CD4-positive, alpha-beta T cell treated with Interleukin-4 for 1 hour (primary cell): ENCODE measurements at places on chromosomes 5 and 9.

DNA sequence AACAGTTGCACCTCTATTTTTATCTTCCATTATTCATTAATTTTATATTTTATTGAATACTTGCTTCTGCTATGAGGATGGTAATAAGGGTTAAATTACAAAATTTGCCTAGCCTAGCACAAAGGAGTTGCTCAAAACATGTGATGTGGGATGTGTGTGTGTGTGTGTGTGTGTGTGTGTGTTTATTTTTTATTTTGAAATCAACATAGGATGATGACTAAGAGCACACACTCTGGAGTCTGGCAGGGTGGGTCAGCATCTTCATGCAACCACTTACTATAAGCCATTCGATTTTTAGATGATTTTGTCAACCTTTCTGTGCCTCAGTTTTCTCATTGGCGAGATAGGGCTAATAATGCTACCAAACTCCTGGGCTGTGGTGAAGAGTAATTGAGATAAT, 57.7 kb upstream of the MAMDC2 start:
- no peak for DNase-seq

DNA sequence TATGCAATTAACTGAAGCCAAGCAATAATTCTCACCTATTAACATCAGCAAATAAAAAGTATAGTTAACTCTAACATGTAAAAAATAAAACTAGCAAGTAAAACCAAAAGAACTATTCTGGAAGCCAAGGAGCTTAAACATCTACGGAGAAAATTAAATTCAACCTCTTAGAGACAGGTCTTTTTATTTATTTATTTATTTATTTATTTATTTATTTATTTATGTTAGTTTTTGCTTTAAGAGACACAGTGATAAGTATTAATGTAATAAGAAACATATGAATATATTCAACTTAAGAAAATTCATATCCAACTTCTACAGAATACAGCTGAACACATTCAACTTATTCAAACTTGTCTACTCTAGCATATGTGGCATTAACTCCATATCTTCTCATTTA, 472.1 kb upstream of the IZUMO3 start:
- DNase-seq: no peak

- DNase-seq: no peak
Observed at GRCh38 chr9:132748450-132748849, 78.2 kb downstream of the GTF3C4 start.

GRCh38 chr9:20619487-20620200, 2.7 kb downstream of the MLLT3 start:
- no peak for DNase-seq

- no peak for DNase-seq
Observed at GRCh38 chr5:128263357-128263756, 179.8 kb downstream of the SLC12A2 start.

GRCh38 chr9:99130069-99130468, 25.2 kb downstream of the TGFBR1 start:
- DNase-seq: no peak

DNA sequence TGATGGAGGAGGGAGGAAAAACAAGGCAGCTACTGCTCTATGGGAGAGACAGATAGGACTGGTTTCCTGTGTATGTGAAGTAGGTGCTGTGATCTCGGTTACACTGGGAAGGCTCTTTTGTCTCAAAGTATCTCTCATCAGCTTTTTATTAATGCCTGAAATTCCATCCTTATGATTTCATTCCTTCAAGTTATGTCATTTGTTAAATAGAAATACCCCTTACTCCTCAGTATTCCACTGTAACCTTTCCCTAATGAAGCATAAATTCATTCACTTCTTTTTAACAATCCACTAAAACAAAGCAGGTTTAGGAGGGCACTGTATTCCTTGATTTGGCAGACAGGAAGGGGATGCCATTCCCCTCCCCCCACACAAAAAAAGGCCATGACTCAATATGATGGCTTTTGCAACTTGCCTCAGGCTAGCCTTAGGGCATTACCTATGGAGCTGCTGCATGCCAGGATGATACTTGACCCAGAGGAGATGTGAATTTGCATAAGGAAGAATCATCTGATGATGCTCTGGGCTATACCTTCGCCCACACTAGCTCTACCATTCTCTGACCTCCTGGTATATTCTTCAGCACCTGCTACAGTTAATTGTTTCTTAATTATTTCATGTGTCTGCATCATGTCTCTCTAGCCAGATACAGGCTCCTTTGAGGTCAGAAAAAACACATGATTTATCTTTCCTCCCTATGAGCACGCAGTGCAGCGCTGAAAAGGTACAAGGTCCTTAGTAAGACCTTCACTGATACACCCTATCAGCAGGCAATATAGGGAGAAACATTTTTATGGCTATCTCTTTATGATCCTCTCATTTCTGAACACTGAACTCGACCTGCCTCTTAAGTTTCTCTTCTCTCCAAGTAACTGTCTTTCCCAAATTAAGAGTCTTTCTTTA, 26.3 kb downstream of the NR3C1 start:
- DNase-seq: no peak

- no peak for DNase-seq
Observed at GRCh38 chr9:36146651-36147050, 10.1 kb downstream of the GLIPR2 start.

DNA sequence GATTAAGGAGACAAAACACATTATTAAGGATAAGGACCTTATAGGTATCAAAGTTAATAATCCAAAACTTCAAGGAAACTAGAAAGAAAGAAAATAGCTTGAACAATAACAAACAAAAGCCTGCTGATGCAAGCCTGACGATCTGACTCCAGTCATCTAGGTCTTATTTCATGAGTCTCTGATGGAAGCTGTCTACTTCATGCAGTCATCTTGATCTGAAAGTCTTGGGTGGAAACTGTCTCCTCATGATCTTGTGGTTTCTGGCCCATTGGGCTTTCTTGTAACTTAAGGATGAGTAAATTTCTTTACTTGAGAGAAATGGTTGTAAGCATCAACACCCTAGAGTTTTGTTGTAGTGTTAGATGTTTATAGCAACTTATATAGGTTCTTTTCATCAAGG, 20.6 kb upstream of the PSIP1 start:
- DNase-seq: no peak

DNA sequence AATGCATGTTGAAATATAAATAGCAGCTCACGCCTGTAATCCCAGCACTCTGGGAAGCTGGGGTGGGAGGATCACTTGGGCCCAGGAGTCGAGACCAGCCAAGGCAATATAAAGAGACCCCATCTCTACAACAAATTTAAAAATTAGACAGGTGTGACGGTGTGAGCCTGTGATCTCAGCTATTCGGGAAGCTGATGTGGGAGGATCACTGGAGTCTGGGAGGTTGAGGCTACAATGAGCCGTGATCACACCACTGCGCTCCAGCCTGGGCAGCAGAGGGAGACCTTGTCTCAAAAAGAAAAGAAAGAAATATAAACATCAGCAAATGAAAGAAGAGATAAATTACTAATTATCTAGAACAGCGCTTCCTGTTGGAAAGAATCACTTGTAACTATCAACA, 105.0 kb downstream of the MAPKAP1 start:
- no peak for DNase-seq

GRCh38 chr5:3394891-3395599, 200.6 kb upstream of the IRX1 start:
- DNase-seq: no peak

- peak; percentile 75 for DNase-seq
Observed at GRCh38 chr9:126397056-126397455, 70.4 kb downstream of the MVB12B start.

- no peak for DNase-seq
Observed at GRCh38 chr9:12863618-12864017, 88.8 kb downstream of the LURAP1L start.

DNA sequence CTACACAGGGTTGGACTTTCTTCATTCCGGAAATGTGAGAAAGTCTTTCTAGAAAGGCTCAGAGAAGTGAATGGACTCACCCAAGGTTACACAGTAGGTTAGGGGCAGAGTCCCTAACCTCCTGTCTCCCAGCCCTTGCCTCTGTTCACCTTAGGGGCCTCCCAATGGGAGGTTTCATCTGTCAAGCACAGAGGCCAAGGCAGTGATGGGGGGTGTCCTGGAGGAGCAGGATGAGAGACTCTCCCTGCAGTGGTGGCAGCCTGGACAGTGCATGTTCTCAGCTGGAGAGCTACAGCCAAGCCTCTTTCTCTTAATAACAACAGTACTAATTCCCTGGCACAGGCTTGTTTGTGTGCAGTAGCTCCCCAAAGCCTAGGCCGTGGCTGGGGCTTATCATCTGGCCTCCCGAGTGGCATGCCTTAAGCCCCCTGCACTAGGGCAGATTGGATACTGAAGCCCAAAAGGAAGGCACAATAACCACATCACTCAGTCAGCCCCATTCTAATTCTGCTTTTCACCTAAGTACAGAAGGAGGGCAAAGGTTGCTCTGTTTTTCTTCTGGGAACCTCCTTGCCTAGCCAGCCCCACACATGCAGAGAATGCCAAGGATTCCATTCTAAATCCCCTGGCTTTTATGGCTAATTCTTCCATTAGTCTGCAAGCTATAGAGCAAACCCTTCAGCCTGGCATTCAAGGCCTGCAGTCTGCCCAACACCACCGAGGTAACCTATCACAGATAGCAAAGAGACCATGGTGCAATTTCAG, 50.2 kb upstream of the XPA start:
- DNase-seq: no peak

DNA sequence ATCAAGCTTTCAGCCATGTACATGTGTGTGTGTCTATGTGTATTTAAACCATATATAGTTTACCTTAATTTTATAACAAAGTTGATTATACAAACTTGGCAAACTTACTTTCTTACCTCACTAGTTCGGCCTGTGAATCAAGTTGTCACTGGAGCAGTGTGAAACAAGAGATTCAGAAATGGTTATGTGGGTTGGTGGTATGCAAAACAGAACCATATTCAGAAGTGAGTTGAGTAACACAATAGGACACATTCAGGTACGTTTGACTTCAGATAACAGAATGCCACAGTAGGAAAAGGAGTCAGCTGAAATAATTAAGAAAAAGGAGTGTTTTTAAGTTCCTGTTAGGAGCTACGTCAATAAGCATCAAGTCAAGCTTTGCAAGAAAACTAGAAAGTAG, 21.5 kb downstream of the XPA start:
- DNase-seq: no peak

DNA sequence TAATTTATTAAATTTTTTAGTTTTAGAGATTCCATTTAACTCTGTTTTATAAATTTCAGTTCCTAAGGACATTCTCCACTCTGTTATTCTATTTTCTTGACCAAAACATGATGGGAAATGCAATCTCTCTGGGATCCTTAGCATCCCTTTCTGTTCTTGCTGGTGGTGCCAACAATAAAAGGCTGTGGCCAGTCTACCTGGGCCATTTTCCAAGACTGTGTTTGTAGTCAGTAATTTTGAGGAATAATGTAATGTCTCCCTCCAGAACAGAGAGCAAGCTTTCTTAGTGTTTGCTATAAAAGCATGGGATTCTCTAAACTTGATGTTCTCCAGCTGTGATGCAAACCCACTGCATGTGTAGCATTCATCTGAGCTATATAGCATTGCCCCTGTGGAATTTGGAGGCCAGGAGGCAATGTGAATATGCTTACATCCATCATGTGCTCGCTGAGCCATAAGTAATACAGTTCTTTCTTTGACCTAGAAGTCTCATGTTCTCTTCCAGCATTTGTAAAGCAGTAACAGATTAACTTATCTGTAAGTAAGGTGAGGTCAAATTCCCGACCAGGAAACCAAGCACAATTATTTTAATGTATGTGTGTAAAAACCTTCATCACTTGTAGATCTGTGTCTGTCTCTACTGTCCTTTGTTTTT, 211.5 kb upstream of the TAS2R1 start:
- DNase-seq: no peak

GRCh38 chr5:21765406-21765805, 1087.7 kb downstream of the CDH12 start:
- no peak for DNase-seq

- no peak for DNase-seq
Observed at GRCh38 chr5:139027150-139027549, 152.0 kb upstream of the LRRTM2 start.

DNA sequence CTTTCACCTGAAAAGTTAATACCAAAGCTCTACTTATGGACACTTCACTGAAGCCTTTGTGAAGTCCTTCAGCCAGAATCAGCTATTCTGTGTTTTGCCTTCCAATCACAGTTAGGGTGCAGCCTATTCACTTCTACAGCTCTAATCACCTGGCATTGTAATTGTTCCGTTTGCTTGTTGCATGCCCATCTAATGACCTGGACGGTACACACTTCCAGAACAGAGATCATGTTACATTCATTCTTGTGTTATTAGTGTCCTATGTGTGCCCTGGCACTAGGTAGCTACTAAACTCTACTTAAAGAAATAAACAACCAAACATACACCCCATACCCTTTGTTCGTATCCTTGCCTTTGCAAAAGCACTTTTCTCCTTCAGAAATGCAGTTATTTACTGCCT, 1162.9 kb upstream of the WWC1 start:
- DNase-seq: no peak

GRCh38 chr5:147049764-147050163, 171.2 kb upstream of the PPP2R2B start:
- no peak for DNase-seq

- no peak for DNase-seq
Observed at GRCh38 chr5:67170767-67171166, 25.8 kb downstream of the CD180 start.

- DNase-seq: no peak
Observed at GRCh38 chr5:18113721-18114120, 479.5 kb downstream of the TAF11L14 start.

GRCh38 chr5:78777901-78778300, 129.3 kb upstream of the LHFPL2 start:
- no peak for DNase-seq

GRCh38 chr5:174423558-174423957, 300.8 kb upstream of the MSX2 start:
- no peak for DNase-seq

- no peak for DNase-seq
Observed at GRCh38 chr5:133665571-133665970, 53.2 kb upstream of the FSTL4 start.

DNA sequence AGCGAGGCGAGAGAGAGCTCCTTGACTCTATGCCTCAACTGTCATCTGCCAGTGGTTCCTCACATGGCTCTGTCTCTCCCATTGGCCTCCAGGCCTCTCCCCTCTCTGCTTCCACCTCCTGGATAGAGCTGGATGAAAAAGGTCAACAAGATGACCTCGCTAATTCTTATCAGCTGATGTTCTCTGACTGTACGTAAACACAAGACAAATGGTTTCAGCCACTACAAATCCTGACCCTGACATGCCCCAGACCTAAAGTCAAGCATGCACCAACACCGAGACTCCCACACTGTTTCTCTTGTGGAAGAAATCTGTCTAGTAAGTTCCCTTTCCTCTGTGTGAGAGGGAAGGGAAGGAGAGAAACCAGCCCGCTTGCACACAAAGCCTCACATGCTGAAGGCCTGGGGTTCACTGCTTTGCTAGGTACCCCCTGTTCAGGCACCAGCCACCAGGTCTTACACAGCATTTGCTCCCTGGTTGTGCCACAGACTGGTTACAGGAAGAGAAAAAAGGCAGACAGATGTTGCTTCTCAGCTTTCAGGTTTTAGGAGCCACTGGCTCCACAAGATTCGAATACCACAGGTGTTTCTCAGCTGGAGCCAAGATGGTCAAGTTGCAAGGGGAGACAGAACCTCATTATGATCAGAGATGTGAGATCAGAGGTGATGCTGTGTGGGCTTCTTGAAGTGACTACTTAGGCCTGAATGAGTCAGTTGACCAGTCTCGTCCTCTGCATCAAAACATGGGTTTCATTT, 592.5 kb downstream of the CCDC171 start:
- no peak for DNase-seq

GRCh38 chr5:169416583-169417196, 115.8 kb upstream of the SLIT3 start:
- no peak for DNase-seq

GRCh38 chr9:131275332-131276093, 797 bp downstream of the FAM78A start:
- DNase-seq: no peak

GRCh38 chr9:128636556-128637530, 19.8 kb downstream of the DYNC2I2 start:
- DNase-seq: no peak
